ENCODE measurements at places on chromosomes 4 and X.

DNA sequence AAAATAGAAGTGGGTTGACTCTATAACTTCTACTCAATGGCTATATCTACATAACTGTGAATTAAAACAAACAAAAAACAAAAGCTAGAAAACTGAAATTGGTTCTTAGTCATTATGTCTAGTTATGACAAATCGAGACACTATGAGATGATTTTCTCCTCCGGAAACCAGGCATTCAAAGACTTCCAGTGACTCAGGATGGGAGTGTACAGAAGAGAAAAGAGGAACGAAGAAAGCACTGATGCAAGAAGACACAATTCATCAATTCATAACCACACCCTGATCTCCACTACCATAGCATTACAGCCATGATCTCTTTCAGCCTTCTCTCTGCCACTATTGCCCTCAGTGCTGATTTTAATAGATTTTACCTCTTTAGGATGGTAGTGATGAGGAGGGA lies 253.6 kb downstream of the CBLL2 start:
- no peak for DNase-seq

- no peak for DNase-seq
These were observed 69.3 kb downstream of the HHIP start for GRCh38 chr4:144715230-144715629.

- DNase-seq = no peak
These were observed 97.1 kb upstream of the SLC4A4 start for GRCh38 chr4:71241501-71242288.

DNA sequence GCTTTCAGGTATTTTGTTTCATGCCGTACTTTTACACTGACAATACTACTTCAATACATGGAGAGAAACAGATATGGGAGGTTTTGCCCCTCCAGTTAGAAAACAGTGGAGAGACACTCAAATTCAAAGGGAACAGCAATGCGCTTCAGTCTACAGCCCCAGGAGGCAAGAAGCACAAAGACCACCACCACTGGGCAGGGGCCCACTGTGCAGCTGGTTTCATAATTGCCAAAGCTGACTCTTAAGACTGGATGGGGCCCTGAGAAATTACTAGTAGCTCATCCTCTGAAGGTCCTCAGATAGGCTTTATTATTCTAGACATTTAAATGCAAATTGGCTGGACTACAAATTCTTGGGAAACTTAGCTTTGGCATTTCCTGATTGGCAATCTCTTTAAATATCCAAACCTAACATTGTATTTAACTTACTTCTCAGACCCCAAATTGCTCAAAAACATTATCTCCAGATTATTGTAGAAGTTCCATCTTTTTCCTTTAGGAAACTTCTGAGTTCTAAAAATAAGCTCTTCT lies 85.9 kb upstream of the GPR34 start:
- DNase-seq = no peak

DNA sequence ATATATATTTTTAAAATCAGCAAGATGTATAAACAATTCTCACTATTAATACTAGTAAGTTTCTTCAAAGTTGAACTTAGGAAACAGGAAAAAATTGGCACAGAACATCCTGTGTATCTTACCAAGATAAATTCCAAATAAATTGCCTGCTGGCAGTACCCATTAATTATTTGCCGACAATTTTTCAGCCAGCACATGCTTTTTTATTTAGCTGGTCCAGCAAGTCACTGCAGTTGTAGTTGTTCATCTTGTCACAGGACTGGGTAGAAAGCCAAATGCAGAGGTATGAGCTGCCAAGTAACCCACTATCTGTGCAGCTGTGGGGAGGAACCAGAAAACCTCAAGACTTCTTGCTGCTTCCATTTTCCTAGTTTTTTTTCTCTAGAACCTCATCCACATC lies 113.4 kb downstream of the PACRGL start:
- no peak for DNase-seq
